Progenitor cell of endocrine pancreas (in vitro differentiated cells): ENCODE measurements at places on chromosomes 7 and 10. TPM values are rescaled to one million over a fixed set of nuclear protein-coding genes. Genes with fewer than 3 reads are reported as not detected.
A peak's percentile ranks its signal among the peaks of the same experiment; 100 is the strongest.

GRCh38 chr7:35268953-35269352 lies 15.1 kb upstream of the TBX20 start:
- H3K27me3 ChIP-seq = peaks cover 58% of the 10 kb centered on the region
- H3K4me1 ChIP-seq = no peaks in the 10 kb centered on the region
- H3K36me3 ChIP-seq = no peaks in the 10 kb centered on the region
- no peak for DNase-seq
- H3K4me3 ChIP-seq = no peak overlapping the region

- no peak overlapping the region for H3K27ac ChIP-seq
- peaks cover 5% of the 10 kb centered on the region for H3K36me3 ChIP-seq
- no peak for DNase-seq
- no peak overlapping the region for H3K4me3 ChIP-seq
- H3K27me3 ChIP-seq = no peaks in the 10 kb centered on the region
Measured at GRCh38 chr7:3358991-3359390, 57.9 kb downstream of the SDK1 start.

- peaks cover 9% of the 10 kb centered on the region for H3K27me3 ChIP-seq
- DNase-seq = no peak
- no peak overlapping the region for H3K27ac ChIP-seq
- H3K4me1 ChIP-seq = peaks cover 2% of the 10 kb centered on the region
- no peak overlapping the region for H3K4me3 ChIP-seq
- H3K36me3 ChIP-seq = peaks cover 1% of the 10 kb centered on the region
Measured at GRCh38 chr7:148356303-148356702, 234.3 kb upstream of the C7orf33 start.

DNA sequence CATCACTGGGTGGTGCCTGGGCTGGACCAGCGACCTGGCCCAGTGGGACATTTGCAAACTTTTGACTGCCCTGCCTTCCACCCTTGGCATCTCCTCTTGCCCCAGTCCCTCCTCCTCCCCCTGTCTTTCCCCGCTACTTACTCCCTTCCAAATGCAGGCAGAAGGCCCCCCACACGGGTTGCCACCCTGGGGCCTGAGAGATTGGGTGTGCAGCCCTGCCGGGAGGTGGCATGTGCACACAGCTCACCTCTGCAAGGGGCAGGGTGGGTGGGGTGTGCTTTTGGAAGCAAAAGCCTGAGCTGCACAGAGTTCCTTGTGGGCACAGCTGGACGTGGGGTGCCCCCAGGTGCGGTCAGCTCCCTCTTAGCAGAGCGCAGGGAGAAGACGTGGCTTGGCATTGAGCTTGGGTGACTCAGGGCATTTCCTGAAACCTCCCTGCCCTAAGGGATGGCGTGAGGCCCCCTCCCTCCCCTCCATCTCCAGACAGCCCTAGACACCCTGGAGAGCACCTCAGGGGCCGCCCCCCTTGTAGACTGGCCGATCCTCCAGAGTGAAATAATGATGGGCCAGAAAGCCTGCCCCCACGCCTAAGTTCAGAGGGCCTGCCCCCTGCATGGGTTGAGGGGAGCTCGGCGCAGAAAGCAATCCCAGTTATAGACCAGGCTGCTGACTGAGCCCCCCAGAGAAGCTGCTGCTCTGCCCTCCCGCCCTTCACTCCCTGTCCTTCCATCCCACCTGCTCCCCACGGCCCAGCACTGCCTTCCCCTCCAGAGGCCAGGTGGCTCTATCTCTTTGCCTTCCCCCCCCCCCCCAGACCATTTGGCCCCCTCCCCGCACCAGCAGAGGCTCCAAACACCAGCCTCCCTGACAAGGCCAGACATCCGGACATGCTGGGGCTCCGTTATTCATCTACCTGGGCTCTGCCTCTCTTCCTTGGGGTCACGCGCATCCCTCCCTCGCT lies 2.3 kb upstream of the SHH start:
- peaks cover 59% of the 10 kb centered on the region for H3K27me3 ChIP-seq
- no peaks in the 10 kb centered on the region for H3K36me3 ChIP-seq
- H3K27ac ChIP-seq = no peak overlapping the region
- no peak overlapping the region for H3K4me3 ChIP-seq

- peak overlapping the region; percentile 74 for H3K27ac ChIP-seq
- peaks cover 7% of the 10 kb centered on the region for H3K4me1 ChIP-seq
- peak overlapping the region; percentile 74 for H3K4me3 ChIP-seq
- peak; percentile 23 for DNase-seq
Measured at GRCh38 chr10:50417886-50418830, 166.8 kb upstream of the ASAH2 start.

- no peak for DNase-seq
- no peaks in the 10 kb centered on the region for H3K36me3 ChIP-seq
- peaks cover 6% of the 10 kb centered on the region for H3K27me3 ChIP-seq
Measured at GRCh38 chr10:114714281-114714741, 56.2 kb upstream of the ABLIM1 start.

GRCh38 chr10:15344876-15345285 lies 26.2 kb downstream of the FAM171A1 start:
- no peaks in the 10 kb centered on the region for H3K27me3 ChIP-seq
- peak overlapping the region; percentile 94 for H3K27ac ChIP-seq
- peak overlapping the region; percentile 15 for H3K4me3 ChIP-seq
- peaks cover 60% of the 10 kb centered on the region for H3K4me1 ChIP-seq
- no peaks in the 10 kb centered on the region for H3K36me3 ChIP-seq

- no peaks in the 10 kb centered on the region for H3K4me1 ChIP-seq
- H3K27ac ChIP-seq = no peak overlapping the region
- peaks cover 23% of the 10 kb centered on the region for H3K36me3 ChIP-seq
- no peaks in the 10 kb centered on the region for H3K27me3 ChIP-seq
Measured at GRCh38 chr7:129670656-129671055, 59.1 kb downstream of the NRF1 start.

DNA sequence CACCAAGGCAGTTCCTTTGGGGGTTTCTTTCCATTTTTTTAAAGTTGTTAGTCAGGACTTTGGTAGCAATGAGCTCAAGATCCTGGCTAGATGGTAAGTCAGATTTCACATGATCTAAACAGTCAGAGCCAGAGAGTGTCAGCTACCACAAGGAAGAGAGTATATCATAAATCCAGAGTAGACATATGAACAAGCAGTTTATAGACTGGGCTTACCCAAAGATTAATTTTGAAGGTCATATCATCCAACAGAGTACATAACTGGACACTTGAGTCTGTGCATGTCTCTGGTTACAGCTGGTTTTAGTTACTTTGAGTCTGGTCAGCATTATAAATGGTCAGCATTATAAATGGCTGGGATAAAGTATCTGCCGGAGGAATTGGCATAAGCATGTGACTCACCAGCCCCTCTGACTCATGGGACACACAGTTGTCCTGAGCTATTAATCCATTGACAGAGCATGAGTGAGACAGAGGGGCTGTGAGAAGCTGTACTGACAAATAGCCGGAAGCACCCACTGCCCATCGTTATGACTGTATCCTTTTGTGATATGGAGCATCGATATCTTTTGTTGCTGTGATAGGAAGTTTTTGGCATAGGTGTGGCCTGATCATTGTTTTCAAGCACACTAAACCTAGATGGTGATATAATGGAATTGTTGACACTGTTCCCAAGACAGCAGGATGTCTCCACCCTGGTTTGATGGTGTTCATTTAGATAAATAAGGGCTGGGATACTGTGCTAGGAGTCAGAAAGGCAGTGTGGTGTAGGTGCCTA lies 19.3 kb downstream of the PPP1R3C start:
- H3K36me3 ChIP-seq = no peaks in the 10 kb centered on the region
- no peak overlapping the region for H3K27ac ChIP-seq
- H3K4me3 ChIP-seq = no peak overlapping the region
- H3K4me1 ChIP-seq = no peaks in the 10 kb centered on the region

GRCh38 chr10:8360365-8360764 lies 305.9 kb downstream of the GATA3 start:
- DNase-seq = no peak
- H3K36me3 ChIP-seq = no peaks in the 10 kb centered on the region
- H3K4me3 ChIP-seq = no peak overlapping the region
- H3K4me1 ChIP-seq = no peaks in the 10 kb centered on the region
- H3K27ac ChIP-seq = no peak overlapping the region

GRCh38 chr7:101216860-101217387 lies 457 bp downstream of the PLOD3 start:
- H3K36me3 ChIP-seq = peaks cover 9% of the 10 kb centered on the region
- peak overlapping the region; percentile 99 for H3K4me3 ChIP-seq
- H3K27me3 ChIP-seq = no peaks in the 10 kb centered on the region
- H3K4me1 ChIP-seq = peaks cover 20% of the 10 kb centered on the region
- H3K27ac ChIP-seq = peak overlapping the region; percentile 76
- DNase-seq = peak; percentile 25

DNA sequence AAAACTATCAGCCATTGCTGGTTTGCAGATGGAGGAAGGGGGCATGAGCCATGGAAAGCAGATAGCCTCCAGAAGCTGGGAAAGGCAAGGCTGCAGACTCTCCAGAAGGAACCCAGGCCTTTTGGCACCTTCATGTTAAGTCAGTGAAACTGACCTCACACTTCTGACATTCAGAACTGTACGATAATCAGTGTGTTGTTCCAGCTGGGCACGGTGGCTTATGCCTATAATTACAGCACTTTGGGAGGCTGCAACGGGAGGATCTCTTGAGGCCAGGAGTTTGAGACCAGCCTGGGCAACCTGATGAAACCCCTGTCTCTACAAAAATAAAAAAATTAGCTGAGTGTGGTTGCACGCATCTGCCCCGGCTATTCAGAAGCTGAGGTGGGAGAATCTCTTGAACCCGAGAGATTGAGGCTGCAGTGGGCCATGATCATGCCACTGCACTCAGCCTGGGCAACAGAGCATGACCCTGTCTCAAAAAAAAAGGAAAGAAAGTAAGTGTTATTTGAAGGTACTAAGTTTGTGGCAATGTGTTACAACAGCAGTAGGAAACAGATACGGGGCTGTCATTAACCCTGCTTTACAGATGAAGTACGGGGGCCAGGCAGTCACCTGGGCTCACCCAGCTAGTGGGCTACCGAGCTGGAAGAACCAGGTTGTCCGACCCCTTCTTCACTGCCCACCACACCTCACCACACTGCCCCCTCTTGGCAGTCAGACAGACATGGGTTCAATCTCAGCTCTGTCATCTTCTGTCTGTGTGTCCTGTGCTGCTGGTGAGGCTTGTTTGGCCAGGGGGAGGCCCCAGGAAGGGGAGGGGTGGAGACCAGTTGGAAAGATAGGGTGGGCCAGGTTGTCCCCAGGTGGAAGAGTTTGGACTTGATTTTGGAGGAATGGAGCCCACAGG lies 18.3 kb downstream of the CHST3 start:
- no peak for DNase-seq
- H3K4me3 ChIP-seq = no peak overlapping the region
- H3K27ac ChIP-seq = no peak overlapping the region
- H3K36me3 ChIP-seq = no peaks in the 10 kb centered on the region
- H3K27me3 ChIP-seq = no peaks in the 10 kb centered on the region

- no peaks in the 10 kb centered on the region for H3K36me3 ChIP-seq
- peaks cover 78% of the 10 kb centered on the region for H3K27me3 ChIP-seq
- no peak overlapping the region for H3K4me3 ChIP-seq
Measured at GRCh38 chr10:114685456-114685855, 27.4 kb upstream of the ABLIM1 start.

DNA sequence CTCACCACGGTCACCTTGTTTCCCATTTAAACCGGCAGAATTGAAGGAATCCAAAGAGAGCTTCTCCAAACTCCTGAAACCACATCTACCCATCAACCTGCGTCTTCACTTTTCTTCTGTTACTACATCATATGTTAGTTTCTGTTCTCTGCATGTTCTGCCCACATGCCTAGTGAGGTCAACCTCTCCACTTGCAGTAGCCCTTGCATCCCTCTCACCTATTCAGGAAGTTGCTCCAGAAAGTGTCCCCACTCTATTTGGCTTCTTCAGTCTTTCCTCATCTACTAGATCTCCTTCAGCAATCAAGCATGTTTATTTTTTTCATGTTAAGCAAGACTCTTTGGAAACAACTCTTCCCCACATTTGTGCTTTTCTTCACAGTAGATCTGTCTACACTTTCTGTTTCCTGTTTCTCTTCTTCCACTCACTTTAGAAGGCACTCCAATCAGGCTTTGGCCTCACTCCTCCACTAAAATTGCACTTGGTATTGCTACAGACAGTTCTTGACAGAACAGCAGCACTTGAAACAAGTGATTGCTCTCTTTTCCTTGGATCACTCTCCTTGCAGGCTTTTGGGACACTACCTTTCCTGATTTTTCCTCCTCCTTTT lies 7.5 kb downstream of the SAMD9L start:
- H3K36me3 ChIP-seq = no peaks in the 10 kb centered on the region
- H3K27me3 ChIP-seq = peaks cover 3% of the 10 kb centered on the region
- H3K4me3 ChIP-seq = no peak overlapping the region
- no peak overlapping the region for H3K27ac ChIP-seq
- DNase-seq = no peak
- no peaks in the 10 kb centered on the region for H3K4me1 ChIP-seq

DNA sequence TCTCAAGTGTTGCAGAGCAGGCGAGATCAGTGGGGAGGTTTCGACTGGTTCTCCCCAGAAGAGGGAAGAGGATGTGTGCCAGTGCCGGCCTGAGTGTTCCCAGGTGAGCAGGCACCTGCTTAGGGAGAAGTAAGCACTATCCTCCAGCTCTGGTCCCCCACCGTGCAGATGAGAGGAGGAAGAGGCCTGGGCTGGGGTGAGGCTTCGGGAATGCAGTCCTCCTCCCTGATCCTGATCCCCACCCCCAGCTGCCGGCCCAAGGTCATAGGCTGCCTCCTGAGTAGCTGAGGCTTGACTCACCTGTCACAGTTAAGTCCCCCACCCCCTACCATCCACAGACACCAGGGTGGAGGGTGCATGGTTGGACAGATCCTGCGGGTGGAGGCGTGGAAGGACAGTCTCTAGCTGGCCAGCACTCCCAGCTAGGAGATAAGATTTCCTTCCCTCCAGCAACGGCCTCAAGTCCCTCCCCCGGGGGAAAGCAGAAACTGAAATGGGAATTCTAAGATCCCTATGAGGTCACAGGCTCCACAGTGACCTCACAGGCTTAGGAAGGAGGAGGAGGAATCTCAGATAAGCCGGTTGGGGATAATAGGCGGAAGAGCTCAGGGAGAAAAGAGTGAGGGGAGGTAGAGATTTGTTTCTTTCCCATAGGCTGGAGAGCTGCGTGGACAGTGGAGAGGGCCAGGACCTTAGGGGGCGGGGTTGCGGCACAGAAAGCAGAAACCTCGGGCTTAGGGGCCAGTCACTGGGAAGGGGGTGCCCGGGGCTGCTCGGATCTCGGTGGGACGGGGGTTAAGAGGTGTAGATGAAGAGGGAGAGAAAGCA lies 1.0 kb downstream of the LRCH4 start:
- peaks cover 28% of the 10 kb centered on the region for H3K4me1 ChIP-seq
- H3K4me3 ChIP-seq = peak overlapping the region; percentile 94
- no peaks in the 10 kb centered on the region for H3K36me3 ChIP-seq
- peak overlapping the region; percentile 98 for H3K27ac ChIP-seq
- DNase-seq = peak; percentile 39

GRCh38 chr10:107434854-107435253 lies 270.3 kb upstream of the SORCS1 start:
- DNase-seq = no peak
- H3K4me1 ChIP-seq = peaks cover 7% of the 10 kb centered on the region
- no peaks in the 10 kb centered on the region for H3K36me3 ChIP-seq
- H3K4me3 ChIP-seq = no peak overlapping the region

GDF2 gene
- not detected in 2 replicates for total RNA-seq

ITPRID1 gene
- total RNA-seq = 3.1 and 3.9 TPM in 2 replicates

LIPJ gene
- not detected in 2 replicates for total RNA-seq

DMBT1 gene
- 0.64 and 1.0 TPM in 2 replicates for total RNA-seq

H2BK1 gene
- total RNA-seq = not detected in 2 replicates

INMT gene
- 2.7 and 2.9 TPM in 2 replicates for total RNA-seq

FEZF1 gene
- not detected in 2 replicates for total RNA-seq

HMX2 gene
- not detected in 2 replicates for total RNA-seq

GPR15LG gene
- not detected in 2 replicates for total RNA-seq

TAC1 gene
- total RNA-seq = not detected in 2 replicates

NODAL gene
- not detected in 2 replicates for total RNA-seq

UCN3 gene
- 1.00 and 1.3 TPM in 2 replicates for total RNA-seq
